Caudate nucleus (tissue), 63 donors: ENCODE measurements at places on chromosomes 5 and 9.
A peak's percentile ranks its signal among the peaks of the same experiment; 100 is the strongest.

GRCh38 chr5:2106721-2107120 lies 224.0 kb upstream of the IRX4 start:
- no peak for DNase-seq

DNA sequence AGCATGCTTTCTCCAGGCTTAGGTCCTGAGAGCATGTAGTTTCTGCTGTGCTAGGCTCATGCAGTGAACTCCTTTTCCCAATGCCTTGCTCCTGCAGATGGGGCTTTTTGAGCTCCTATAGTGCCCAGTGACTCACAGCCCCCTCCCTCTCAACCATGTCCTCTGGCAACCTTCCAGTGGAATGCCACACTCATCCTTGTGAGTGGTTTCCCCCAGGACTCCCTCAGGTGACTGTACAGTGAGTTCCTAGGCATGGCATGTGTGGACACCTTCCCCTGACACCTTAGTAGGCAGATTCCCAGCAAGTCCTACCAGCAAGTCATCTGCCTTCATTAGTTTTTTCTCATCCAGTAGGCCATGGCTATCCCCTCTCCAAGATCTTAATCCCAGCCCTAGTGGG lies 72.4 kb upstream of the CXCL14 start:
- DNase-seq, result no peak

GRCh38 chr9:29211580-29212396 lies 1638.5 kb upstream of the C9orf72 start:
- DNase-seq, result no peak

DNA sequence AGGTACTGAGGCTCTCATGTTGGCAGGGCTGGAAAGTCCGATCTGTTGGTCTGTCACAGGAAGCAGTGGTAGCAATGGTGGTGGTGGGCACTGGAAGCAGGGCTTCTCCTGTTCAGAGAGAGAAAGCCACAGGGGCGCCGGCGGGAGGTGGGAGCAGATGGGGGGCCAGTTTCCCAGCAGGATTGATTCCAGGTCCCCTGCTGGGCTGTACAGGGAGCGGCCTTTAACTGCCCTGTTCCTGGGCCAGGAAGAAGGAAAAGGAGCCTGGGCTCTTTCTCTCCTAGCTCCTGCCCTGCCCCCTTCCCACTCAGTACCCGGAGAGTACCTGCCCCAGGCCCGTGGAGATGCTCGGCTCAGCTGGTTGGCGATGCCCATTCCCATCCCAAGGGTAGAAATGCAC lies 2.6 kb upstream of the DAB2IP start:
- no peak for DNase-seq

DNA sequence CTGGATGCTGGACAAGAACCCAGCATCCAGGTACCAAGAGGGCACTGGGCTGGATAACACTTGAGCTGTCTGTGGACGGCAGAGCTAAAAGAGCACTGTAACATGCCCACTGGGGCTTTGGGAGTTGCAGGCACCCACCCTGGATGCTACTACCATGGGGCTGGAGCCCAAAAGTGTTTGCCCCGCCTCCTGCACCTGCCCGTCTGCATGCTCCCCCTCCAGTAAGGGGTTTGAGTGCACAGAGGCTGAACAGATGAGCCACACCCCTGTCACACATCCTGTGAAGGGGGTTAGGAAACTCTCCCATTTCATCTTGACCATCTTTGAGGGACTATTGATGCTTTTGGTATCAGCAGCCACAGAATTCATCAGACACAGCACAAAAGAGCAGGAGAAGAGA lies 69.0 kb downstream of the LIX1 start:
- DNase-seq, result no peak

DNA sequence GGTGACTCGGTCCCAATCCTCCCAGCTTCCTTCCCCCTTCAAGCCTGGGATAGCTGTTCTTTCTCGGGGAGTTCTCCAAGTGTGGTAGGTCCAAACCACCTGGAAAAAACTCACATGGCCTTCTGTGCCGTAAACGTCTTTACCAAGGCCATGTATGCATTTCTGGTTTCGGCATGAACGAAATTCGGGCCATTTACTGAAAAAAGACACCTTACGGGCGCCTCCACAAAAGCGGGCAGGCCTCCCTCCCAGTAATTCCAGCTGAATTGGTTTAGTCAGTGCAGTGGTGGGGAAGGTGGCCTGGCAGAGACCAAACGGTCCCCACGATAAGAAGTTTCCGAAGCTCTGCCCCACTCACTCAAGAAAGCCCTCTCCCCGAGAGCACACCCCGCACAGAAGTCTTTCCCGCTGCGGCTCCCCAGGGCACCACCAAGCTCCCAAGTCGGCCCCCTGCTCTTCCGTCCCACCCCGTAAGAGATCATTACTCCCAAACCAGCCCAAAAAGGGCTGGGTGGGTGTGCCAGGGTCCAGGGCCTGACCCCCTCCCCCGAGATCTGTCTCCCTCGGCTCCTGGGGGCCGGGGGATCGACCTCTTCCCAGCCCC lies 86.3 kb upstream of the MELK start:
- no peak for DNase-seq

DNA sequence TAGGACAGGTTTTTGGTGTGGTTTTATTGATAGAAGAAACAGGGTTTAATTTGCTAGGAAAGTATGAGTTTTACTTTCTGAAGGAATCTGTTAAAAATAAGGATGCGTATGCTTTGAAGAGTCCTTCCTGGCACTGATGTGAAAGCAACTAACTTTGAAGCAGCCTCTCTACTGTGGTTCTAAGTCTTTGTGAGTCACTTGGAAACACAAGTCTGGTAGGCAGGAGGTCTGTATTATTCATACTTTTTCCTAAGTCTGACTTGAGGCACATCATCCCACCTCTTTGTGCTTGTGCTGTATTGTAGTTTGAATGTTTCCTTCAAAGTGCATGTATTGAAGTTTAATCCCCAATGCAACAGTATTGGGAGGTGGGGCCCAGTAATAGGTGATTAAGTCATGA lies 129.0 kb downstream of the TAF11L14 start:
- DNase-seq, result no peak

DNA sequence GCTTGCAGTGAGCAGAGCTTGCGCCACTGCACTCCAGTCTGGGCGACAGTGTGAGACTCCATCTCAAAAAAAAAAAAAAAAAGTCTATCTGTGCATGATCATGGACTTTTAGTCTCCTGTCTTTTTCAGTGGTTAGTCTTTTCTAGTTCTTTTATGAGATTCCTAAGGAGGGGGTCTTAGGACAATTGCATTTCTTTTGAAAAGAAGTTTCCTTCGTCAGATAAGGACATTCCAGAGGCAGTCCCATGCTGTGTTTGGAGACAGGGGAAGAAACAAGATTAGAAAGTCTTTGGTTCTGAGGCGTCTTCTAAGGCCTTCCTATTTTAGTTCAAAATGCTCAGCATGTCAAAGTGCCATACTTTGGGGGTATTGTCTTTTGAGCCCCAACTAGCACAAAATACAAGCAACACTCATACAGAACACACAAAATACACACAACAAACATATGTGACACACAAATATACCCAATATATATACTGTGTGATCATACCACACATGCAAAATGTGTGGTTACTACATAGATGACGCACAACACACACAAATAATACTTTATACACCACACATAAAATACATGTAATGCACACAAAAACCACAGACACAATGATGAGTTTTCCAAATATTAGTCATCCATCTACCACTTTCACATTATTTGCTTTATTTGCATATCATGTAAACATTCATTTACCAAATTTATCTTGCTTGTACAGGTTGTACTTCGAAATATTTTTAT lies 394.5 kb downstream of the SPATA31D1 start:
- no peak for DNase-seq

GRCh38 chr9:93950619-93951601 lies 4.2 kb downstream of the BARX1 start:
- no peak for DNase-seq

DNA sequence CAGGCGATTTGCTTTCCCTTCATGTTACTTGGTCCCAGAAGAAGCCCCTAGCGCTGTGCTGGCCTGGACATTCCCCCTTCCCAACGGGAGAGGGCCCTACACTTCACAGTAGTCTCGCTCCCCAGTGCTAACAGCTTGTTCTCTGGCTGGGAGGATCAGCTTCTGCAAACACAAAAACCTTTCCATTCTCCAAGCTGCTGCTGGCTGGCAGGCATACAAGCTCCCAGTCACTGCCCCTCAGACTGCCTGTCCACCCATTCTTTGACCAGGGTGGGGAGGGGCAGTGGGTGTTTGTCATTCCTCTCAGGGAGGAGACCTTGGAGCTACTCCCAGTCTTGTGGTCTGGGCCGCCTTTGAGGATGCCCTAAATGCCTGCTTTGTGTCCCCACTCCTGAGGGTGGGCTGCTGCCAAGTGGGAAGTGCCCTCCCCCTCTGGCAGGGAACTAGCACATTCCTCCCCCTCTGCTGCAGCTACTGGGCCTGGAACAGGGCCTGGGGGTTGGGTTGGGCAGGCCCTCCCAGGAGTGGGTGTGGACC lies 20.8 kb downstream of the ENHO start:
- DNase-seq, result peak; percentile 97

- DNase-seq, result no peak
Measured at GRCh38 chr5:170627271-170627670, 123.5 kb downstream of the KCNIP1 start.

DNA sequence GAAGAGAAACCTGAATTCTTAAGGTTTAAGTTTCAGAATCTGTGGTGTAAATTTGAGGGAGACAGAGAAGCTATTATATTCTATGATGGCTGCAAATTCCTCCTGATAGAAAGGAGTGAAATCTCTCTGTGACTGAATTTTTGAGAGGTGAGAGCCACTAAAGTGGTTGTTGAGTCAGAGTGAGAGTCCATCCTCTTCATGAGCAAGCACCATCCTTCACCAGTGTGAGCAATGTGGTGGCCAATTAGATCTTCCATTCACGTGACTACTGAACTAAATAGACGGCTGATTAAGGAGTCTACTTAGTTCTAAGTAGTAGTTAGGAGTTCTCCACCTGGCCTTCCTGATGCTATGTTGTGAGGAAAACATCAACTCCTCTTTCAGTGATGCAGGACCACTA lies 147.8 kb upstream of the CCNH start:
- no peak for DNase-seq

GRCh38 chr5:150729859-150730258 lies 29.0 kb downstream of the DCTN4 start:
- no peak for DNase-seq
